Activated gamma-delta T cell (primary cell): ENCODE measurements at places on chromosomes 7 and 10.
A peak's percentile ranks its signal among the peaks of the same experiment; 100 is the strongest.

DNA sequence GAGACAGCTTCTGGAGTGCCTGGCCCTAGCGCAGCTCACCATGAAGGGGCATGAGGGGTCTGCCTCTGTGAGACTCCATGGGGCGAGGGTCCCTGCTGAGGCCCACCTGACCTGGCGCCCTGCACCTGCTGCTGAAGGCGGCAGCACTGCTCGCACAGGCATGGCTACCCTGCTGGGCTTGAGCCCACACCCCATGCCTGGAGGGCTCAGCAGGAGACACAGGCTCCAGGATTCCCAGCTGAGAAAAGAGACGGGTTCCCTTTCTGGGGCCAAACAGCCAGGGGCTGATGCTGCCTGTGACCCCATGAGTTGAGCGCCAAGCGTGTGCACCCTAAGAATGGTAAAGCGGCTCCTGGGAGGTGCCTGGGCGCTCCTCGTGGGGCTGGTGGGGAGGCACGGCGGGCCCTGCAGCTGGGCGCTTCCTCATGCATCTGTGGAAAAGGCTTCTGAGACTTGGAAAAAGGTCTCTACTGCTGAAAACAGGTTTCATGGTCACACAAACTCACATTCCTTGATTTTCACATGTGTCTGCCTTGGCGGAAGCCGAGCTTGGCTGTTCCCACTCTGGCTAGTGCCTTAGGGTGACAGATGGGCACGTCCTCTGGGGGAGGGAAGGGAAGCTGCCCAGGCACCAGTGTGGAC lies 233.4 kb downstream of the ZMYND11 start:
- DNase-seq = no peak

GRCh38 chr10:108393089-108393488 lies 1228.6 kb upstream of the SORCS1 start:
- DNase-seq = no peak

GRCh38 chr7:135285547-135286233 lies 52.1 kb downstream of the STRA8 start:
- no peak for DNase-seq

GRCh38 chr7:91717681-91718470 lies 162.6 kb downstream of the MTERF1 start:
- no peak for DNase-seq

GRCh38 chr7:87218796-87219544 lies 562 bp downstream of the TMEM243 start:
- DNase-seq = peak; percentile 18

DNA sequence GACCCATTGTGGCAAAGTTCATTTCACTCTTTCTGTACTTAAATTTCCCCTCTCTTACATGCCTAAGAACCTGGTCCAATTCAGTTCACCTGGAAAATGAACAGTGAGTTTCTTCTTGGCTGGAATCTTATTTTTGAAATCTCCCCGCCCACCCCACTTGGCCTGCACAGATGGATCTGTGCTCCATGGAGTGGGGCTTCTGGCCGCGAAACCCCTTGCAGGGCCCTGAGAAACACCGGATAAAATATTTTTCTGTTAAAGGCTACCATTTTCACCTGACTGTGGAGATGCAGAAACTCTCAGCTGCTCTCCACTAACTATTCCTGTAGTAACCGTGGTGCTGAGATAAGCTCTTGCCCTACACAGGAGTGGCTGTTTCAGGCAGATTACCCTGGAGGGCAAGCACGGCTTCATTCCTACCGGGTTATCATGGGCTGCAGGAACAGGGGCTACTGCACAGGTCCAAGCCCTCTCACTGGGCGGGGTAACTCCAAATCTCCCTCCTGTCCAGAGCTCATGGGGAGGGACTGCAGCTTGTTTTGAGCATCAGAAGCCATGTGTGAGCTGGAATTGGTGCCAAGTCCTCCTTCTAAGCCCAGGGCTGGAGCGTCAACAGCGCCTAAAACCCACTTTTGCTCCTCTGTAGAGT lies 118.9 kb downstream of the PRPF18 start:
- DNase-seq = no peak

GRCh38 chr10:8245814-8246142 lies 191.3 kb downstream of the GATA3 start:
- no peak for DNase-seq

GRCh38 chr7:76047811-76048667 lies at the start of the genes MDH2 and STYXL1:
TSS of gene MDH2 (plus strand) at chr7:76048106. CDS start at chr7:76048161, 55 bp downstream.
TSS of gene STYXL1 (minus strand) at chr7:76048000. CDS start at chr7:76030523, 17,477 bp downstream.
- peak; percentile 78 for DNase-seq

DNA sequence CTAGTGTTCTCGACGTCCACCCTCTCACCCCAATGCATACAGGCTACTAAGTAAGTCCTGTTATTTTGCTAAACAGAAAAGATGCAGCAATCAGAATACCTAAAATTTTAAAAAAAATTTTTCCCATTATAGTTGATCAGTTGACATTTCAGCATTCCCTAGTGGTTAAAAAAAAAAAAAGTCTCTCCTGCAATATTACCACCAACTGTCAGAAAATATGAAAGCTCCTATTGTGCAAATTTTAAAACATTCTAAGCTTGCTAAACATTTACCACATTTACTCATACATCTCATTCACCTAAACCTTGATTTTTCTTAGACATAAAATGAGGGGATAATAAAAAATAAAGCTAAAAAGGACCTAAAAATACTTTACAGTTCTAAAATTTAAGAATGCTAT lies 165.6 kb downstream of the AVL9 start:
- no peak for DNase-seq

GRCh38 chr7:157851501-157852067 lies 514.8 kb downstream of the DNAJB6 start:
- DNase-seq = no peak

DNA sequence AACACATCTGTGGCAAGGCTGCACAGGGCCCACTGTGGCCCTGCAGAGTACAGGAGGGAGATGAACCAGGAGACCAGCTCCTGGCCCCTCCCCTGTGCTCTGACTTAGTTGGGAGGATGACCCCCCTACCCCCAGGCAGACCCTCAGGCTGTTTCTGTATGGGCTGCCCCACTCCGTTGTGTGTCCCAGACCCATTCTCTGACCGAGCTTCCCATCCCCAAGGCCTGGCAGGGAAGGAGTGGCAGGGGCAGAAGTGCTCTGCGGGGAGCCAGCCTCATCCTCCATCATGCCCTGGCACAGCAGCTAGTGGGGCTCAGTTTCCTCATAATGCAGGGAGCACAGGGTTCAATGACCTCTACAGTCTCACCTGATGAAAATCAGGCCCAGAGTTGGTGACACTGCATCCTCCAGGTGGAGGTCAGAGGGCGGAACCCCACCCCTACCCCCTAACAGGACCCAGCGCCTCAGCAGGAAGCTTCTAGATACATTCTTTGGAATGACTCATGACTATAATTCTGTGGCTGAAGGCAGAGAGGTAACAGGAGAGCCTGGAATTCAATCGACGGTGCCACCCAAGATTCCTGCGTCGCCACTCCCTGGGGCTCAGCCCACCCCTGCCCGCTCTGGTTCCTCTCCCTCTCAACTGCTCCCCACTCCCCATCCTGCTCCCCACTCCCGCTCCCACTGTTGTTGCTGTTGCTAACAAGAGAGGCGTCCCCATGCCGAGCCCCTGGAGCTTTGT lies 18.2 kb downstream of the PODXL start:
- DNase-seq = no peak

DNA sequence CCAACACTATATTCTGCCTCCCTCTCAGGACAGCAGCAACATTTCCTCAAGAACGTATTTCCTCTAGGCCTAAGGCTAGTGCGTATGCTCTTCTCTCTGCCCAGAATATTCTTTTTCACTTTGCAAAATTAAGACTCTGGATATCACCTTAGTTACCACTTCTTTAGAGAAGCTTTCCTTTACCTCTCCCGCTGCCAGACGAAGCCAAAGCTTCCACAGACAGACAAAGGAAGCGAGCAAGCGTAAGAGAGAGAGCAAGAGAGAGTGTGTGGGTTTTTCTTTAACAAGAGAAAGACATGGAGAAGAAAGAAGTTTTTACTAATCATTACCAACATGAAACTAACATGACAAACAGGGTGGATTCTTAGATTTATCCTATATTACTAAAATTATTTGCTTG lies 64.1 kb downstream of the P4HA1 start:
- DNase-seq = no peak

GRCh38 chr10:23035569-23035968 lies 59.8 kb upstream of the MSRB2 start:
- no peak for DNase-seq

DNA sequence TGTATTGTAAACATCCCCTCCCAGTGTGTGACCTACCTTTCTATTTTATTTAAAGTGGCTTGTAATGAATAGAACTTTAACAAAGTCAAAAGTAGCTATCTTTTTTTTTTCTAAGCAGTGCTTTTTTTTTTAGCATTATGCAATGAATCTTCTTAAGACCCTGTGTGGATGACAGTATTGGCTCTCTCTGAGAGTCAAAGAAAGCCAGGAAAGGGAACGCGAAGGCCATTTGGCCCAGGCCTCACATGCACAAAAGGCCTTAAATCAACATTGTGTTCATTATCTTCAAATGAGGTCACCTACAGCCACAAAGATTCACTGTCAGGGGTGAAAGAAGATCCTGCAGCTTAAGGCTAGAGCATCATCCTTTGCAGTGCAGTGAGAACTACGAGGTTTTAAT lies 721.5 kb downstream of the GRID1 start:
- no peak for DNase-seq

GRCh38 chr10:103958996-103959395 lies 7.9 kb upstream of the SLK start:
- no peak for DNase-seq

- DNase-seq = no peak
These were observed 6.1 kb downstream of the NPY start for GRCh38 chr7:24290004-24290641.

DNA sequence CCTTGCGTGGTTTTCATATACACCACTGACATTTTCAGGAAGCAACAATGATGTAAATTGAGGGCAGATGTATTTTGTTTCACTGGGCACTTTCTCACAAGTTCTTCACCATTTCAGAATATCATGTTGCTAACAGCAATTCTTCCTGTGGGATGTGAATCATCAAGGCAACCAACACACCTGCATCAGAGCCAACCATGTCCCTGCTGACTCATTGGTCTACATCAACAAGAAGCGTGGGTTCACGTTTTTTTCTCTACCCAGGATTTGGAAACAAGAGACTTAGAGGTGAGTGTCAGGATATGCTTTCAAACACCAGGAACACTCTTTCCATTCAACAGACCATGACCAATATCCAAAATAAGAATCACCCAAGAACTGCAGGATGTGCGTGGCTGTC lies 203.9 kb downstream of the TEX36 start:
- DNase-seq = no peak

- DNase-seq = no peak
These were observed 112.6 kb downstream of the PRKAG2 start for GRCh38 chr7:151764056-151764920.

- DNase-seq = no peak
These were observed 57.3 kb downstream of the INPP5F start for GRCh38 chr10:119782981-119783664.

DNA sequence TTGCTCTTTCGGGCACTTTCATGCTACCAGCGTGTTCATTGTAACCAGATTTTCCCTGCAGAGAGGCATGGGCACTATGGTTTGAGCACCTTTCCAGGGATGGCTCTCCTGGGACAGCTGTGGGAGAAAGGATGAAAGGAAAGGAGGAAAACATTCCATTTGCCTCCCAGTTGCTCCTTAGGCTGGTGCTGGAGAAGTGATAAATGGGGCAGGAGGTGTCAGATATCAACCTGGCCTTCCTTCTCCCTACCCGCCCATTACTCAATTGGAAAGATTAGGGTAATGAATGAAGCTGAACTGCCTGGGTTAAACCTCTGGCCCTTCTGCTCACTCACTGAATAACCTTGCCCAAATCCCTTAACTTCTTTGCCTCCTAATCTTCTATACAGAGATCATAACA lies 228.4 kb downstream of the PLXNA4 start:
- no peak for DNase-seq

GRCh38 chr10:25954851-25955250 lies 20.8 kb downstream of the MYO3A start:
- no peak for DNase-seq

GRCh38 chr7:80047032-80047431 lies 87.6 kb upstream of the GNAI1 start:
- no peak for DNase-seq

- no peak for DNase-seq
These were observed 3.1 kb upstream of the DRGX start for GRCh38 chr10:49398986-49399385.

DNA sequence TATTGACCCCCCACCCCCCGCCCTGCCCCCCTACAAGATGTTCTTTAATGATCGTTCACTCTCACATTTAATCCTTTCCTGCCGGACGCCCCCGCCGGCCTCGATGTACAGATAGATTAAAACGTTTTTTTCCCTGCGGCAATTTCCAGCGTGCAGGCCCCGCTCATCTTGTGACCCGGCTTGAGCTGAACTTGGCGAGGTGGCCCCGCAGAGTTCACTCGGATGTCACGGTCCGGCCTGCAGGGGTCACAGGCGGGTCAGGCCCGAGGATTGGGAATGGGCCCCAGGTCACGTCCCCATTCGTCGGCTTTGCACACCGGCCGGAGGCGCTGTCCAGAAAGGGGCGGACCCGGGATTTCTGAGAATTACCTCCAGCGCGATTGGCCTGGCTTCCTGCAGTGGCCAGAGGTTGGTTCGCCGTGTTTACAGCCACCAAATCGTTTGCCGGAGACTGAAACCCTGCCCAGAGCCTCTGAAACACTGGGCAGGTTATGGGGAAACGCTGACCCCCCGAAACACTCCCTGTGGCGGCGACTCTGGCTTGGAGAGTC lies 1.9 kb upstream of the CYP26A1 start:
- DNase-seq = no peak

DNA sequence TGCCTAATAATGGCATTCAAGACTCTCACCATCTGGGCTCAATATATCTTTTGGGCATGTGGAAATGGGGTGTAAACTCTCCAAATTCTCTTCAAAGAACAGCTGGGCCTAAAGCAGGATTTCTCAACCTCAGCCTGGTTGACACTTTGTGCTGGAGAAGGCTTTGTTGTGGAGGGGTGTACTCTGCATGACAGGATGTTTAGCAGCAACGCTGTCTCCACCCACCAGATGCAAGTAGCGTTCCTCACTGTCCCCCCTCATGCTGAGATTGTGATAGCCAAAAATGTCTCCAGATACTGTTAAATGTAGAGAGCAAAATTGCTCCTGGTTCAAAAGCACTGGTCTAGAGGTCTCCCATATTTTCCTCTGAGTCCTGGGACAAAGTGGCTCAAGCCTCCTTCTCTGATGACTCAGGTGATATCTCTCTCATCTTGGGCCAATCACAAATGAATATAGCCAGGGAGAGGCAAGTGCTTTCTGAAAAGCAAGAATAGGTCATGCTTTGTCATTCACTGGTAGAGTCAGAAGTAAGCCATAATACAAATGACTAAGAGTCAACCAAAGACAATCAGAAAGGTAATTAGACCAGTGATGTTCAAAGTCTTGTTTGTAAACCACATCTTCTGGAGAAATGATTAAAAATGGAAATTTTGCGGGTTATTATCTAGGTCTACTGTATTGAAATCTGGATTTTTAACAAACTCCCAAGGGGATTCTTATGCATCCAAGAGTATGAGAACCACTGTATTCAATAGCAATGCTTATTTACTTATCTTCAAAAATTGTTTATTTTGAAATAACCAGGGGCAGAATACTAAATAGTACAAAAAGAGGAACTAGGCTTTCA lies 330.8 kb downstream of the PTEN start:
- no peak for DNase-seq

DNA sequence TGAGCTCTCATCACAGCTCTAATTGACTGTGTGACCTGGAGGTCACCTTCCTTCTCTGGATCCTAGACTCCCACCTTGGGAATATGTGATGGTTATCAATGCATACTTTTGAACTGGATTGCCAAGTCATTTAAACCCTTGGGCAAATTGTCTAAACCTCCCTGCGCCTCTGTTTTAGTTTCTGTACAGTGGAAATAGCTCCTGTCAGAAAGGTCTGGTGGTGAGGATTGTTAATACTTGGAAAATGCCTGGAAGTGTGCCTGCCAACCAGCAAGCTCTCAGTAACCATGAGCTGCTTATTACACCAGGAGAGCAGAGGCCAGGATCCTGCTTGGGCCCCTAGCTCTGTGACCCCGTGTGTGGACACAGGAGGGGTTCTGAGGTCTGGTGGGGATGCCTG lies 108.7 kb upstream of the PPIF start:
- no peak for DNase-seq
